ENCODE measurements at places on chromosomes 3 and 15.

- no peak for DNase-seq
Measured at GRCh38 chr3:27138005-27138404, 231.2 kb downstream of the NEK10 start.

- DNase-seq, result no peak
Measured at GRCh38 chr3:189909573-189909972, 211.1 kb downstream of the P3H2 start.

DNA sequence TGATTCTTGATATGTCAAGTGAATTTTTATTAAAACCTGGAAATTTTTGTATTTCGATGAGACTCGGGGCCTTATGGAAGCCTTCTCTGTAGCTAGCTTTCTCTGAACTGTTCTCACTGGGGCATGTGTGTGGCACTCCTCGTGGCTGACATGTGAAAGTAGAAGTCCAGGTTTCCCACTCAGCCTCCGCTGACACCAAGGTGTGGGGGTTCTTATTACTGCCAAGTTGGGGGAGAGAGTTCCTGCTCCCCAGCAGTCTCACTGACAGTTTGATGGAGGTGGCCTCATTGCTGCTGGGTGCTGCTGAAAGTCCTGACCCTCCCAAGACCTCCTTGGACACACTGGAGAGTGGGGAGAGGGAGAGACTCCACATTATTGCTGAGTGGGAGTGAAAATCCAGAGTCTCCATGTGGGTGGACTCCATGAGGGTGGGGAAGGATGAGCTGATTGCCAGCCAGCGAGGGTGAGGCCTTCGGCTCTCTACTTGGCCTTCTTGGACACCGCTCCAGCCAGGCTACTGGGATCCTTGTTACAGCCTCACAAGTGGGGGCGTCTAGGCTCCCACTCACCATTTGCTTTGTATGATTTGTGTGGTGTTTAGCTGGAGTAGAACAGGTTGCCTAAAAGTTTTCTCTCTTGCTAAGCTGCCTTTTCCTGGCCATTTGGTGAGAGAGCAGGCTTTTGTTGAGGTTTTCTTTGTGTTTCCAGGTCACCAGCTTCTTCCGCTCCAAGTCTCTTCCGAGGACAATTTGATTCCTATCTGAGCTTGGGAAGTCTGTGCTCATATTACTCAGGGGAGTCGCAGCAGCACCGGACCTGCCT, 64.1 kb downstream of the LSM3 start:
- DNase-seq, result no peak

DNA sequence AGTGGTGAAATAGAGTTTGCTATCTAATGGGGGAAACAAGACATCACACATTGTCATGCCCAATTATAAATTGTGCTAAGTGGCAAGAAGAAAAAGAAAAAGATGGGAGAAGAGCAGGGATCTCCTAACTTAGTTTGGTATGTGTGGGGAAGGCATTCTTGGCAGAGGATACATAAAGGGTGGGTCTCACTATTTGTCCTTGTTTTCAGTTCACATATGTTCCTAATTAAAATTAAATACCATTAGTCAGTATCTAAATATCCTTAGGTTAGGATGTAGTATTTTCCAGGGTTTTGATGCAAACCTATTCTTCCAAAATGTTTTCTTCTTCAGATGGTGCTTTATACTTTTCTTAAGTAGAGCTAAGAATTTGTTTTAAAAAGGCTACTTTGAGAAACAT, 173.7 kb downstream of the B3GALNT1 start:
- DNase-seq, result no peak

DNA sequence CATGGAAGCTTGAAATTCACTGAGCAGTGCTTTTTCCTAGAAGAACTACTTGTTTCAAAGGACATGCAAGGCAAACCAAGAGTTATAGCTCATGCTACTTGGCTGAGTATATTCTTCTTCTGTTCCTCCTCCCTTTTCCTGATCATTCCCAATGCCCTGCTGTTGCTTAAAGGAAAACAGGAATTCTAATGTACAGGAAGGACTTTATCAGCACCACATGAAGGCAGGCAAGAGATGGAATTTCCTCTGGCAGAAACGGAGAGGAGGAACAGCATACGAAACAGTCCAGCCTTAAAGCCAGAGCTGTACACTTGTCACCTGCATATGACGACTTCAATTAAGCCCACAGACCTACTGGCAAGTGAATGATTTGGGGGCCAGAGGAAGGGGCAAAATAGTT, 15.7 kb downstream of the MEIS2 start:
- DNase-seq, result no peak

DNA sequence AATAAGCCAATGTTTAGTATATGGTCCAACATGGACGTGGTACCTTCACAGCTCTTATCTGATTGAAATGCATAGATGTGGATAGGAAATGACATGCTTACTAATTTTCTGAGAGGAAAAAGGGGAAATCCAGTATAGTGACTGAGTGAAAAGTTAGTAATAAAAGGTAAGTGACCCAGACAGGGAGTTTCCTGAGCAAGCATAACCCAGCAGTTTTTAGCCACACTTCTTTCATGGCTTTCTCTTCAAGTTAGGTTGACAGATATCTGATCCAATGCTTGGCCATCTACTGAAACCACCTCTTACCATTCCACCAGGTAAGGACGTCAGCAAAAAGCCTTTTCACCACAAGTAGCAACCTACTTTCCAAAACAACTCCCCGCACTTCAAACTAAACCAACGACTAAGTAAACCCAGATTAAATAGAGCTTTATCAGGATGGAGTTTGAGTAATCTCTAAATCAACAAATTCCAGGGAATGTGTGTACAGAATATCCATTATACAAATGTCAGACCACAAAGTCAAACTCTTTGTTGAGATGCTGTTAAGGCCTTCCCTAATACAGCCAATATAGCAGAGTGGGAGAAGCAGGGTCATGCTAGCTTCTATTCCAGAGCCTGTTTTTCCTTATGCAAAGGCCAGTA, 329.7 kb downstream of the RORA start:
- no peak for DNase-seq

GRCh38 chr3:3801494-3801841, 2.2 kb downstream of the LRRN1 start:
- no peak for DNase-seq

GRCh38 chr3:14512281-14512941, 27.7 kb downstream of the GRIP2 start:
- peak; percentile 57 for DNase-seq

GRCh38 chr3:62686503-62687294, 188.5 kb downstream of the CADPS start:
- DNase-seq, result no peak

DNA sequence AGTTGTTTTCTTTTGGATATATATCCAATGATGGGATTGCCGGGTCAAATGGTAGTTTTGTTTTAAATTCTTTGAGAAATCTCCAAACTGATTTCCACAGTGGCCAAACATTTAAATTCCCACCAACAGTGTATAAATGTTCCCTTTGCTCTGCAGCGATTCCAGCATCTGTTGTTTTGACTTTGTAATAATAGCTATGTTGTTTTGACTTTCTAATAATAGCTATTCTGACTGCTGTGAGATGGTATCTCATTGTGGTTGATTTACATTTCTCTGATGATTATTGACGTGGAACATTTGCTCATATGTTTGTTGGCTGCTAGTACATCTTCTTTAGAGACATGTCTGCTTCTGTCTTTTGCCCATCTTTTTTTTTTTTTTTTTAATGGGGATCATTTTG, 332.2 kb upstream of the GBE1 start:
- DNase-seq, result no peak

DNA sequence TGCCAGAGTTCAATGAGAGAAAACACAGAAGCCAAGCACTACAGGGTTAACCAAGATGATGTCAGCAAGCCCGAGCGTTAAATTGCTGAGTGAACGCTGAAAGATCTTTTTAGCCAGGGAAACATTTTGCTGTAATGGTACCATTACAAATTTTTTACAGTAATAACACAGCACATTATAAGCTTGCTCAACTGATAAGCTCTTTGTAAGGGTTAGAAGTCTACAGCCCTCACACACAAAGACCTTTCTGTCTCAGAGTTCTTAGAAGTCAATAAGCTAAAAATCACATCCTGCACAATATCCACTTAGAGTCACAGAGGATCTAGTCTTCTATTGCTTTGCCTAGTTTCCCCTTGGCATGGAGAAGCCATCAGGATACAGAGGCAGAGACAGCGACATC, 29.9 kb downstream of the CHSY1 start:
- no peak for DNase-seq

- no peak for DNase-seq
Measured at GRCh38 chr3:10122724-10123123, 7.2 kb downstream of the BRK1 start.

DNA sequence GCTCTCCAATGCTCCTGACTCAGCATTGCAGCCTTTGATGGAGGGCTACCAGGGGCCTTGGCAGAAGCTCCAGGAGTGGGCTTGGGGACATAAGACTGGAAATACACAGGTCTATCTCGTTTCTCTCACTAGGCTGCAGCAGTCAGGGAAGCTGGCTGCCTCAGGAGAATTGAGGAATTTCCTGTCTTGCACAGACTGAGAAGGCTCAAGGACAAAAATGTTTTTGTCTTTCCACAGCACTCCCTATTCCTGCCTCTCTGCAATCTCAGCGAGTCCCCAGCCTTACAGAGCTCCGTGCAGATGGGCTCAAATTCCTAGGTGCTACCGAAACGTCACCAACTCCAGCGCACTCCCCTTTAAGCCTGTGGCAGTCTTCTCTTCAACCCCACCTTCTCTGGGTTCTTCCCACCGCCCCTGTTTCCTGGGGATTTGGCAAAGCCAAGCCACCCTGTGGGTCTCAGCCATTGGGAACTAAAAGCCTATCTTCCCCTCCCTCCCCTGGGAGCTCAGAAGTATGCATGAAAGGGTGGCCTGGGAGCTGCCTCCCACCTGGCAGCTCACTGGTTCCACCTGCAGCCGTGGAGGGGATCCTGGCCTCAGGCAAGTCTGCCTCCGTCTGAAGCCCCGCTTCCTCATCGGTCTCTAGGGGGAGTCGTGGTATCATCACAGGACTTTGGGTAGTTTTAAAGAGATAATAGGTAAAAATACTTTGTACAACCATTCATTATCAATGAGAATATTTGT, 322.6 kb upstream of the FRG2C start:
- no peak for DNase-seq

GRCh38 chr15:92620991-92621390, 34.6 kb downstream of the FAM174B start:
- no peak for DNase-seq

DNA sequence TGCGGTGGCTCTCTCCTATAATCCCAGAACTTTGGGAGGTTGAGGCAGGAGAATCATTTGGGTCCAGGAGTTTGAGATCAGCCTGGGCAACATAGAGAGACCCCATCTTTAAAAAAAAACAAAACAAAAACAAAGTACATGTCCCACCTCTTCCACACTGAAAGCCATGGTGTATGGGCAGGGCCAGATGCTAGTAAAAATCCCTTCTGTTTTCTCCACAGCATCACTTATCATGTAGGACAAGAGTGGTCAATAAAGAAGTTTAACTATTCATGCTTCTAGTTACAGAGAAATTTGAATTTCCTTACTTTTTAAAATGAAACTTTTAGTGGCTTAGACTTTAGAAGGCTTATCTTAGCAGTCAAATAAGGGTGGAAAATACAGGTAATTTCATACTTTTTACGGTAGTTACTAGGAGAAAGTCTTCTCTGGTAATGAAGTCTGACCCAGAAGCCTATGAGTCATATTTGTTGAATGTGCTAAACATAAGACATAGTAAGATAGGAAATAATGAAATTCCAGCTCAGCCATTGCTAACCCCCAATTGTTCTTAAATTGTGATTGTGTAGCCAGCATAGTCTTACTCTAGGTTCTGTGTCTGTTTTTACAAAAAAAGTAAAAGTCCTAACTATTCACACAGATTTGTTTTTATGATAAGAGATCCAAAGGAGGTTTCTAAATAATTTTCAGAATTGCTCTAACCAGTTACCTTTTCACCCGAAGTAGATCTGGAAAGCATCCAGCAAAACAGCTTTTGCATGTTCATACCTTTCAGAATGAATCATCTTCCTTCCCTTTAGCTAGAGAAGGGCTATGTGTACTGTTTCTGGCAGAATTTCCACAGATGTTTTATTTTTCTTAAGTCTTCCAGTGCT, 16.4 kb upstream of the ZNF609 start:
- no peak for DNase-seq

GRCh38 chr3:182793663-182794454, 555 bp downstream of the ATP11B start:
- peak; percentile 73 for DNase-seq

DNA sequence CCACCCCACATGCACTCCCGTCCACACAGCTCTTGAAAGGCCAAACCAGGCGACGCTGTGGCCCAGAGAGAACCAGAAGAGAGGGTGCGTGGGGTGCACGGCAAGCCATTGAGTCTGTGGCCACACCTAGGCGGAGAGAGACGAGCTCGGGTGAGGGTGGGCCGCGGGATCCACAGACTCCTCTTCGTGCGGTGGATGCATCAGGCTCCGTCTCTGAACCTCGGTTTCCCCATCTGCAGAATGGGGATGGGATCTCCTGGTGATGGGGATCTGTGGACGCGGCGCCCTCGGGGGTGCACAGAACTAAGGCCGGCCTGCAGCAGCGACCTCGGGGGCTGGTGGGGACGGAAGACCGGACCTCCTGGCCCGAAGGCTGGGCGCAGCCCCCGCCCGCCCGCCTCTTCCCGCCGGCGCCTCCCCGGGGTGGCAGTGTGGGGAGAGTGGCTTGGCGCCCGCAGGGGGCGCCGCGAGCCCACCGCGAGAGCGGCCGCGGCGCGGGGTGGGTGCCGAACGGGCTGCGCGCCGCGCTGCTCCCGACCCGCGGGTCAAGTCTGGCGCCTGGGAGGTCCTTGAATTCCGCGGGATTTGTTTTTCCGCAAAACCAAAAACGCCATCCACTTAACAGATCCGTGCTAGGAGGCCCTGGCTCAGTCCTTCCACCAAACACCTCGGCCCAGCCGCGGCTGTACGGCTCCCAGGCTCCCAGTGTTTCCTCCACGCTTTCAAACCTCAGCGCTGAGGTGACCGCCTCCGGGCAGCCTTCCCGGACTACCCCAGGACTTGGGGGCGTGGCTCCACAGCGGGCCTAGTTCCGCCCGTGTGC, 13.2 kb upstream of the ADPGK start:
- DNase-seq, result peak; percentile 72

GRCh38 chr3:161273589-161274218, 52.6 kb downstream of the NMD3 start:
- no peak for DNase-seq

- no peak for DNase-seq
Measured at GRCh38 chr15:88258093-88258641, 1.6 kb upstream of the NTRK3 start.

GRCh38 chr15:33016405-33017024, 178.0 kb downstream of the FMN1 start:
- DNase-seq, result no peak

- DNase-seq, result no peak
Measured at GRCh38 chr3:67362686-67363085, 291.7 kb downstream of the SUCLG2 start.

DNA sequence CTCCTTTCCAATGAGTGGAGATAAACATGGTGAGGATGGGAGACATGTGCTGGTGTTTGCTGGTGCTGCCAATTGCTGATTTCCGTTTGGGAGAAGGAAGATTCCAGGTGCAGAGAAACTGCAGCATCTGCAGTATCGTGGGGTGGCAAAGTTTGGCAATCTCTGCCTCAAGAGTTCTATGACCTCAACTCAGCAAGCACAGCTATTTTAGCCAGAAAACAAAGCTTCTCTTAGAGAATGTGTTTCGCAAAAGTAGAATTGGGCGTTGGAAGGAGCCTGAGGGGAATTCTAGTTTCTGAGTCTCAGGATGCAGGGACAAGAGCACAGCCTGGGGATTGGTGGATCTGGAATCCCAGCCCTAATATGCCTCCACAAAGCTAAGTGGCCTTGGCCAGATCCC, 18.2 kb upstream of the SHC4 start:
- DNase-seq, result no peak

- no peak for DNase-seq
Measured at GRCh38 chr3:89049119-89049518, 58.3 kb upstream of the EPHA3 start.

- no peak for DNase-seq
Measured at GRCh38 chr15:29162411-29162810, 107.2 kb downstream of the NSMCE3 start.

- no peak for DNase-seq
Measured at GRCh38 chr15:52252781-52253180, 42.8 kb downstream of the MYO5C start.
